ENCODE measurements at places on chromosomes 6 and 20.
A peak's percentile ranks its signal among the peaks of the same experiment; 100 is the strongest.

- DNase-seq, result no peak
These were observed 11.1 kb downstream of the EDEM2 start for GRCh38 chr20:35135867-35136586.

DNA sequence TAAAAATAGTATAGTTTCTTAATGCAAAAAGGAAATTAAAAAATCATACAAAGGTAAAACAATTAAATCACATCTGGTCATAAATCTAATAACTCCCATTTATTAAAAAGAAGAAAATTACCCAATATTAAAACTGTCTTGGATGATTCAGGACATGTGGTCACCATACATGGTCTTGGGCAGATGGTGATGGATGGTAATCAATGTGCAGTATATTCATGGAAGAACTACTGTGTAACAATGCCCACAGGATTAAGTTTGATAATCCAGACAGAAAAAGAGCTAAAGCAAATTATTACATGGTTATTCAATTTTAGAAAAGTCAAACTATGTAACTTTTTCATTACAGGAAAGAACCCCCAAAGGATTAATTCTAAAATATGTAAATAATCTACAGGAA lies 480.6 kb downstream of the QKI start:
- no peak for DNase-seq

DNA sequence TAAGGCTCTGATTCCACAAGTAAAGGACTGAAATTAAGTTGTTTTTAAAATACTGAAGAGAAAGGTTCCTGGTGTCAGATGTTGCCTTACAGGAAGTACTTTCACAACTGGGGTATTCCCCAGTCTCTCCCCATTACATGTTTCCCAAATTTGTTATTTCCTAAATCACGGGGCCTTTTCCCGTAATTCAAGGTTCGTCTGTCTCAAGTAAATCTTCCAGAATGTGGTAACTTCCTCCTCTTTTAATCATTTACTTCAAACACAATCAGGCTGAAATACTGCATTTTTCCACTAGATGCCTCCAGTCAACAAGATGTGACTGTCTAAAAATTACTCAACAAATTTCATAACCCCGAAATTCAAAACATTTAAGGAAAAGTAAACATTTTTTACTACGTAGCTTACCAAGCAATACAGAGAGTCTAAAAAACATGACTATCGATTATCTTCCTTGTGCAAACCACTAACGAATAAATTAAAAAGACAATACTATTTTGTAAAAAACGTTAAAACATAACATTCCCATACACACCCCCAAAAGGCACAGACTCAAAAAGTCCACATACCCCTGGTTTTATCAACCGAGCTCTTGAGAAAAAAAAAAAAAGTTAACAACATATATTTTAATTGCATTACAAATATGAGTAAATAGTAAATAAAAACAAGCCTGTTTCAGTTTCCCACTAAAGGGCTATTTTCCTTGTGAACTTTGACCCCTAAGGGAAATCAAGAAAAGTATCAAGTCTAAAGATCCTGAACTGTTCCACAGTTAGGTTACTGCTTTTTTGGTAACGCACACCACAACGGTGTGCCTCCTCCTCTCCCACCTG lies 1.7 kb downstream of the SOD2 start:
- DNase-seq, result peak; percentile 22

DNA sequence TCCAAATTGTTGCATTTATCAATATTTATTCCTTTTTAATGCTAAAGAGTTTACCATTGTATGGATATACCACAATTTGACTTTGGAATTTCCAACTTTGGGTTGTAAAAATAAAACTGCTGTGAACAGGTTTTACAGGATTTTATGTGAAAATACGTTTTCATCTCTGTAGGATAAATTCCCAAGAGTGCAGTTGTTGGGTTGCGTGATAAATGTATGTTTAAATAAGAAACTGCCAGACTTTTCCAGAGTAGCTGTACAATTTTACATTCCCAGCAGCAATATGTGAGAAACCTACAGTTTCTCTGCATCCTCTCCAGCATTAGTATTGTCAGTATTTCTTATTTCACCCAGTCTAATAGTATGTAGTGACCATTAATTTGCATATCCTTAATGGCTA lies 12.6 kb downstream of the TAB2 start:
- no peak for DNase-seq

- peak; percentile 30 for DNase-seq
These were observed 144.6 kb upstream of the AGPAT4 start for GRCh38 chr6:161418463-161418945.

- no peak for DNase-seq
These were observed 142.5 kb downstream of the SLC24A3 start for GRCh38 chr20:19354950-19355349.

GRCh38 chr6:44868910-44869309 lies 459.2 kb upstream of the RUNX2 start:
- no peak for DNase-seq

DNA sequence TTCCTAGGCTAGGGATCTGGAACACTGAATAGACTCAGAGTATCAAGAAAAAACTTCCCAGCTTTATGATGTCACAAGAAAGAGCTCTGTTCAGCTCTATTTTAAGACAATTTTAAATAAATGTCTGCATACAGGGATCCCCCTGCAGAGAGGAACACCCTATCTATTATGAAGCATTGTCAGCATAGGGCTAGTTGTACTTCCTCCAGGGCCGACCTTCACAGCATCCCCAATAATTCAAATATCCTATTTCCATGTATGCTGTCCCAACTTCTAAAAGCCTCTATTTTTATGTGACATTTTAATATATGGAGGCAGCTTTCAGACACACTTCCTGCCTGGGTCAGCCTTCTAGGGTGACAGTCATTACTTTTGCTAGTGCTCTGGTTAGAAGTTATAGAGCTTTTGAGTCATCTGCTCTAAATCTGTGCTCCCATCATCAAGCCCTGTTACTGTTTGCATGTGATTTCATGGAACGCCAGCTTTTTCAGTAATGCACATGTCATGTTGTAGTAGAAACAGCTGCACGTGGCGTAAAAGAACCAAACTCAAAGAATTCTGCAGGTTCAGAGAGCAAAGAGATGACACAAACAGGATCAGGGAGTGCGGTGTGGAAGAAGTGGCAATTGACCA lies 189.2 kb downstream of the ADGB start:
- DNase-seq, result no peak

DNA sequence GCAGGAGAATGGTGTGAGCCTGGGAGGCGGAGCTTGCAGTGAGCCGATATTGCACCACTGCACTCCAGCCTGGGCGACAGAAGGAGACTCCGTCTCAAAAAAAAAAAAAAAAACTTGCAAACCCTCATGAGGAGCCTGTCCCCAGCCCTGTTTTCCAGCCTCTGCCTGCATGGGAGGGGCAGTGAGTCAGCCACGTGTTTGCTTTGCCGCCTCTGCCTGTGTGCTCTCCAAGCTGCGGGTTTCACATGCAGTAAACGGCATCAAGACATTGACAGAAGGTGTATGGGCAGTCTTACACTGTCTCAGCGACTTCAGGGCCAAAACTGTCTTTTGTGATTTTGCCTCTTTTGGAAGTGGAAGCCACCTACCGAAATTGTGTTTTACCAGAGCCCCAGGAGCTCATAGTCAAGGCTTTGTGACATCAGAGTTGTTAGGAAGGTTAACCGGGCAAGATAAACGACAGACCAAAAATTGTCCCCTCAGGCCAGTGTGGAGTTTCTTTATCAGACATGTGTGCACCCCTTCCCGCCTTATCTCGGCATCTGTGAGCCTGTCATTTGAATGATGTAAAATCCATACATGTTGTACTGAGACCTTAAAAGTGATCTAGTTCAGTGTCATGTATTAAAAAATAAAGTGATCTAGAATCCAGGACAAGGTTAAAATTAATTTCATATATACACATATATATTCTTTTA lies 52.9 kb downstream of the RPP40 start:
- DNase-seq, result no peak

DNA sequence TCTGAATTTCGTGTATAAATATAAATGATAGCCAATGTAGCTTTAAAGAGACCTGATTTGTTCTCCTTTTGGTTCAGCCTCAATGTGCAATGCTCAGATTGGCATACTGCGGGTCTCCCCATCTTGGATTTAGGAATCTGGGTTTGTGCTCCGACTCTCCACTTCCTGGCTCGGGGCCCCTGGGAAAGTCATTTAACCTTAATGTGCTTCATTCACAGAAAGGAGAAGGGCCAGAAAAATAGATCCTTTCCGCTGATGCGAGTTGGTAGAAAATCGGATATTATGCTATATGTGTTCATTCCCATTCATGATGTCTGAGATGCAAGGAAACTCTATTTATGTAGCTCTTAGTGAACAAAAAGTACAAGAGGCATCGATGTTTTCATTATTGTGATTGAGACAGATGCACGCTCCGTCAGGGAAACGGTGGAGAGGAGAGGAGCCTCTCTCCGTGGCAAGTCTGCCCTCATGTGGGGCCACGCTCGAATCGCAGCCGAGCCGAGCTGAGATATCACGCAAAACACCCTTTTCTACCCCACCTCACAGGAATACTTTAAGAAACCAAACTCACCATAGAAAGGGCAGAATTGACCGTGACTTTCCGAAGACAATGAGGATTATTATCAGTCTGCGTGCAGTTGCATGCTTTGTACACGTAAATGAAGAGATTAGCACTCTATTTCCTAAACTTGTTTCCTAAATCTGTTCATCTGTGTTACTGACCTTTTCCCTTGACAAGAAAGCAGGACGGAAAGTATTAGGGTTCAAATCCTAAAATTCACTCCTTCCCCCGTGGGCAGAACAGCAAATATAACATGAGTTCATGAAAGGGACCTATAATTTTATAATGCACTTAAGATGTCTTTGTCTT lies 136.6 kb downstream of the COL9A1 start:
- DNase-seq, result no peak

DNA sequence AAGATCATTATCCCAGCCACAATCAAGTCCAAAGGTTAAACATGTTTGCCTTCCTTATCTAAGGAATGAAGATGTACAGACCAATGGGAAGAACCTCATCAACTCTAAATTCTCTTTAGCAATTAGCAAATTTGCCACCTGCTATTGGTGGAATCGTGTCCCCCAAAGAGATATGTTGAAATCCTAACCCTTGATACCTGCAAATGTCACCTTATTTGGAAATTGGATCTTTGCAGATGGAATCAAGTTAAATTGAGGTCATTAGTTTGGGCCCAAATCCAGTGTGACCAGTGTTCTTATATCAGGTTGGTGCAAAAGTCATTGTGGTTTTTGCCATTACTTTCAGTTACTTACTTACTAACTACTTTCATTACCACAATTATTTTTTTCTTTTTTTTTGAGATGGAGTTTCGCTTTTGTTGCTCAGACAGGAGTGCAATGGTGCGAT lies 31.3 kb downstream of the KLHL31 start:
- no peak for DNase-seq

- peak; percentile 60 for DNase-seq
These were observed 185.6 kb downstream of the TSHZ2 start for GRCh38 chr20:53157443-53158408.

GRCh38 chr6:12420626-12421025 lies 130.5 kb downstream of the EDN1 start:
- DNase-seq, result no peak

All from DND-41 (cell line).